GM19239 (cell line): ENCODE measurements at places on chromosomes 2 and 18.

DNA sequence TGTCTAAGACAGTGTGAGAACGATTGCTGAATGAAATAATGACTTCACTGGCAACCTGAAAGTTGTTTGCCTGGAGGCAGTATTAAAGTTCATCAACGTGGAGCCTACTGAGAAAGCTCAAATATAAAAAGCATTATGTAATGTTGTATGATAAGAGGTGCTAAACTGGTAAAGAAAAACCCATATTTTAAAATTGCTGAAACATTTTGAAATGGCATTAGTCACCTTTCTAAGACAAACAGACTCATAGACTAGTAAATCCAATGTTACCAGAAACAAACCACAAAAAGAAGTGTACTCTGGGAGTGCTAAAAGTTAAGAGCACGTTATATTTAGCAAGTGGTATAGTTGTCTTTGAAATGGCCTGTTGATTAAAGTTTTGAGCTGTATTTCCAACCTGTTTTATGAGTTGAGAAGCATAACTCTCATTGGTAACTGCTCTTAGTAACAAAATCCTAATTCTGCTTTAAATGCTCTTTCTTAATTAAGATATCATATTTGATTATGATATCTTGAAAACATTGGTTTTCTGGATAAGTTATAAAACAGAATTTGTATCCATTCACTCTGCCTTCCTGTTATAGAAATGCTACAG, 62.7 kb downstream of the CYP1B1 start:
- DNase-seq, result no peak

DNA sequence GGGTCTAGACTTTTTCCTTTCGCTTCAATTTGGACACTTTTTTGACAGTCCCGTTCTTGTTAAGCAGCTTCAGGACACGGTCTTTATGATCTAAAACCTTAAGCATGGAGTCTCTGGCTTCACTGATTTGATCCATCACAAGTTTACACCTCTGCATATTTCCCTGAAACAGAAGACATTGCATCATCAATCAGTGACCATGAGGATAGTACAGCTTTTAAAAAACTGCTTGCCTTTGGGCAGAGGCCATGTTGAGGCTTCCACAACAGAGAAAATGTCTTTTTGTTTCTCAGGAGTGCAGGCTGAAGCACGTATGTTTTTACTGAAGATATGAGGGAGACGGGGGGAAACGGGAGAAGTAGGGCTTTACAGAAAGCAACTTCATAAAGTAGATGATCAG, 56.2 kb upstream of the AMMECR1L start:
- DNase-seq, result no peak

DNA sequence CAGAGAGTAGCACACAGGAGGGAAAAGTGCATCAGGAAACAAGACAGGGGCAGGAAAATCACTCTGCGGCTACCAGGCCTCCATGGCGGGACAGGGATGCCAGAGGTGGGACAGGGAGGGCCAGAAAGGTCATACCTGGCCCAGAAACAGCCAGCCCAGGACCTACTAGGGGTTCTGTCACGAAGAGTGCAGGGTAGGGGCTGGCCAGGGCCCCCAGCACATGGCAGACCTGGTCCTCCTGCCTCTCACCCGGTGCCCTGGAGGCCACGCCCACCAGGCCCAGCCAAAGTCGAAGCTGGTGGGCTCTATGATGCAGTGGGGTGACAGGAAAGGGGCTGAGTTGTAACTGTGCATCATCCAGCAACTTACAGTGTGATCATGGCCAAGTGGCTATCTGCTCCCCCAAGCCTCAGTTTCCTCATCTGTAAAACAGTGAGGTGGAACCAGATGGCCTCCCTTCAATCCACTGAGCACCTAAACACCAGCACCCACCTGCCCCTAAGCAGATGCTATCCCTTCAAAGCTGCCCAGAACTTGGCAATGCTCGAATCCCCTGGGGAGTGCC, 10.6 kb downstream of the CYP26B1 start:
- DNase-seq, result no peak

DNA sequence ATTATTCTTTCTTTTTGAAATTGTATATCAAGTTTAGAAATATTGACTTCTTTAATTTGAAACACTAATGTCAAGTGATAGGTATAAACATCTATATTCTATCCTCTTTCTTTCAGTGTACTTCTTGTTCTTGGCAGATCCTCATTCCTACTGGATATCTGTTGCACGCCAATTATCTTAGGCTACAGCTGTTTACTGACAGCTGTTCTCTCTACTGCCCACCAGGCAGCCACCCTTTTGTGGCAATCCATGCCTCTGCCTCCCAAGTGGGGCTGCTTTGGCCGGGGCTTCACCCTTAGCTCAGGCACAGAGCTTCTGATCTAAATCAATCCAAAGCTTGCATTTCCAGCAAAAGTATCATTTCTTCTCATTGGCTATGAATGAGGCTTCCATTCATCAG, 50.6 kb upstream of the ITSN2 start:
- no peak for DNase-seq

DNA sequence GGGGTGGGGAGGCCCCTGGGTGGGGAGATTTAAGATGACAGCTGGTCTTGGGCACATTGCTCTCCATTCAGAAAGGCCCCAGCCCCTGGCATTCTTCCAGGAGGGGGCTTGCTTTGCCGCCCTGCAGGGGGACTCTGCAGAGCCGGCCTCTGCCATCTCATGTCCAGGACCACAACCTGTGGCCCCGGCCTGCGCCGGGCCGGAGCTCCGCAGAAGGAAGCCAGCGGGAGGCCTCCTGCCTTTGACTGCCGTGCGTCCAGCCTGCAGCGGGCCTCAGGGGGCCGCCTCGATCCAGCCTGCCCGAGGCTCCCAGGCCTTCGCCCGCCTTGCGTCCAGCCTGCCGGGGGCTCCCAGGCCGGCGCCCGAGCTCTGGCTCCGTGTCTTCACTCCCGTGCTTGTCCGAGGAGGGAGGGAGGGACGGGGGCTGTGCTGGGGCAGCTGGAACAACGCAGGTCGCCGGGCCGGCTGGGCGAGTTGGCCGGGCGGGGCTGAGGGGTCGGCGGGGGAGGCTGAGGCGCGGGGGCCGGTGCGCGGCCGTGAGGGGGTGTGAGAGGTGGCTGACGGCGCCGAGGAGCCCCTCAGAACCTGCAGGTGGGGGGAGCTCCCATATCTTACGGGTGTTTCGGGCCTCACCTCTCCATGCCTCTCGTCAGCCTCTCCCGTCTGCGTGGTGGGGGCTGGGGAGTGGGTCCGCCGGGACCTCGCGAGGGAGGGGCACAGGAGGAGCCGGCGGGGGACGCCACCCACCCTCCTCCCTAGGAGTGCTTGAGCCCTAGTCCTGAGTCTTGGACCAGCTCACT, 20.4 kb downstream of the GPC1 start:
- DNase-seq, result no peak

DNA sequence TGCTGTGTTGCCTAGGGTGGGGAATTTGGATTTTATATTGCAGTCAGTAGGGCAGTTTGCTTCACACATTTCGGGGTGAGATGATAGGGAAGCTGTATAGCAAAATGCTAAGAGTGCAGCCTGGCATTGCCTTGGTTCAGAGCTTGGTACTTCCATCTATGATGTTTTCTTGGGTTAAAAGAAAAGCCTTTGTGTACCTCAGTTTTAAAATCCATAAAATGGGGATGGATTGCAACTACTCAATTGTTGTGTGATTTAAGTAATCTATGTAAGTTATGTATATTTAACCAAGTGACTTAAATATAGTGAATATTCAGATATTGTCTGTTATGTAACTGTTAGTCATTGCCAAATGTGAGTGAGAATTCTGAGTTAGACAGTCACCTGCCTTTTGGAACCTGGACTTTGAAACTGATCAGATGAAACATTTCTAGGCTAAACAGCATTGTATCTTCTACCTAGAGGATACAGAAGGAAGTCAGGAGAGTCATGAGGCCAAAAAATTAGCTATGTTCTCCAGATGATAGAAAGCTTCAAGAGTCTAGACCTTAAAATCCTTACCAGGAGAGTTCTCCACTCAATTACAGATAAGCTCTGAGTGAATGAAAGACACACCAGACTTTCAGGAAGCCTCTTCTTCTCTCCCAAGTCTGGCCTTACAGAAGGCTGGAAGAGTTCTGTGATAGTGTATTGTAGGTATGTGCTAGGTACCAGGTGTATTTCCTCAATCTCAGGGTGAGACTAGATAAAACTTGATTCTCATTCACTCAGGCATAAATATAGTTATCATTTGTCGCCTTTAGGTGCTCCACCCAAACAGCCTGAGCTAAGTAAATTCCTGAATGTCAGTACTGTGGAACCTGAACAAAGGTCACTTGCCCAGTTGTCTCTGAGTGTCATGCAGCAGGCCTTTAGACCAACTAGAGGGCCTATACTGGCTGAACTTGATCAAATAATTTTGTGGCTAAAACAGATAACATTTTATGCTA, 7.5 kb downstream of the RIOK3 start:
- no peak for DNase-seq

- DNase-seq, result no peak
Observed at GRCh38 chr2:8101614-8102277, 580.1 kb upstream of the ID2 start.

- no peak for DNase-seq
Observed at GRCh38 chr2:124649001-124649400, 623.9 kb downstream of the CNTNAP5 start.

GRCh38 chr2:189613077-189613636, 32.6 kb upstream of the SLC40A1 start:
- no peak for DNase-seq

DNA sequence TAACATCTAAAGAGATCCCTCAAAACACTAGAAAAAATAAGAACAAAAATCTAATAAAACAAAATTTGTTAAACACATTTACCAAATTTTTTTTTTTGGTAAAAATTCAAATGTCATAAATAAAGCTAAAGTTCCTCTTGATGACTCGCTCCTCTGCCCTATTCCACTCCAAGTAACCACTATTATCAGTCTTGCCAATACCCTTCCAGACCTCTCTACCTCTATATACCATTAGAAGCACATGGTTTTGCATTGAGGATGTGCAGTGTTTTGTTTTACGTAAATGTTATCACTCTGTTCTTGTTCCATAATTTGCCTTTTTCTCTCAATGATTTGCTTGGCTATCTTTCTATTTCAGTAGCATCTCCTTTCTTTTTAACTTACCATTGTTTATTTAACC, 10.9 kb downstream of the IL1B start:
- DNase-seq, result no peak

- no peak for DNase-seq
Observed at GRCh38 chr2:42342061-42342794, 18.8 kb downstream of the COX7A2L start.

DNA sequence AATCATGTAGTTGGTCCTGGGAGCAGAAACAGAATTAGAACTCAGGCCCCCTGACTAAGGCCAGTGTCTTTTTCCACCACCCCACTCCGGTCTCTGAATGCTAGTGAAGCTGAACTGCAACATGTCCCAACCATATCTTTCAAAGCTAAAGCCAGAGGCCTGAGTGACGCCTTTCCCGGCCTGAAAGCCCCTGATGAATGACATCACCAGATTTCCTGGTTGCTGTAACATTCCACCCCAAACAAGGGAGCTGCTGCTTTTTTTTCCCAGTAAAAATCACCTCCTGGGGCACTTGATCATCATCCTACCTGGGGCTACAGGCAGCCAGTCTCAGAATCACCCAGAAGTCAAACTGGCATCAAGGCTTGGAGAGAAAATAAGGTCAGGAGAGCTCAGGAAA, 162.7 kb downstream of the ARL4C start:
- no peak for DNase-seq

DNA sequence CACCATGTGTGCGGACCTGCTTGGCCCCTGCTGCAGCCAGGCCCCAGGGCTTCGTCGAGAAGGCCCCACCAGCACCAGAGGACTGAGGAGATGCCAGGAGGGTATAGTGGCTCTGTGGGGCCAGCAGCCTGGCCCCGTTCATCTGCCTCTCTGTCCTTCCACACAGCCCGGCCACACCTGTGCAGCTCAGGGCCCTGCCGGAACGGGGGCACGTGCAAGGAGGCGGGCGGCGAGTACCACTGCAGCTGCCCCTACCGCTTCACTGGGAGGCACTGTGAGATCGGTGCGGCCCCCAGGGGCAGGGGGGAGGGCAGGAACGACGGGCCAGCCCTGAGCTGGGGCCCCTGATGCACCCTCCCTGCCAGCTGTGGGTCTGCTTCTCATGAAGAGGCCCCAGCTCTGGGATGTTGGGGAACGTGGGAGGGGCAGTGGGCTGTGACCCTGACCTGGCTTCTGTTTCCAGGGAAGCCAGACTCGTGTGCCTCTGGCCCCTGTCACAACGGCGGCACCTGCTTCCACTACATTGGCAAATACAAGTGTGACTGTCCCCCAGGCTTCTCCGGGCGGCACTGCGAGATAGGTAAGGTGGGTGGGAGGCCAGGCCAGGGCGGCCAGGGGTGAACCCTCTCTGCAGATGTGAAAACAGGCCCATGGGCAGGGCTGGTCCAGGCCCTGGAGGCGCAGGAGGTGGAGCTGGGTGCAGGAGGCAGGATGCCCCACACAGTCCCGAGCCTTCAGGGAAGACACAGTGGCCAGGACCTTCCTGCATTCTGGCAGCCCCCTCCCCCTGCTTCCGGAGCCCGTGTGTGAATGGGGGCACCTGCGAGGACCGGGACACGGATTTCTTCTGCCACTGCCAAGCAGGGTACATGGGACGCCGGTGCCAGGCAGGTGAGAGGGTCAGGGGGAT, 50.3 kb downstream of the MTERF4 start:
- no peak for DNase-seq

GRCh38 chr2:68388358-68388757, 23.3 kb downstream of the PLEK start:
- no peak for DNase-seq

DNA sequence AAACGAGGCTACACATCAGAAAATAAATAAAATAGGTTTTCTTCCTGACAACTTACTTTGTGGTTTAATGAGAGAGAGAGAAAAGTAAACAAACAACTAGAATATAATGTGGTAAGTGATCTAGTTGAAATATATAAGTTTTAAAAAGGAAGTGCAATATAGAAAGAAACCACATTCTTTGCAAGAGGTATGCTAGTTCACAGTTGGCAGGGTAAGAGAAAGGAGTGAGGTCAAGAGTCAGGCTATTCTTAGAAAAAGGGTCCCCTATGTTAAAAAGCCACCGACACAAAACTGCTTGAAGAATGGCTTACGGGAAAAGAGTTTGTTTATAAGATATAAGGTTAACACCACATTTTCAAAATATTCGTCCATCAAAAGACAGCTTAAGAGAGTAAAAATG, 462.1 kb downstream of the ERBB4 start:
- no peak for DNase-seq

DNA sequence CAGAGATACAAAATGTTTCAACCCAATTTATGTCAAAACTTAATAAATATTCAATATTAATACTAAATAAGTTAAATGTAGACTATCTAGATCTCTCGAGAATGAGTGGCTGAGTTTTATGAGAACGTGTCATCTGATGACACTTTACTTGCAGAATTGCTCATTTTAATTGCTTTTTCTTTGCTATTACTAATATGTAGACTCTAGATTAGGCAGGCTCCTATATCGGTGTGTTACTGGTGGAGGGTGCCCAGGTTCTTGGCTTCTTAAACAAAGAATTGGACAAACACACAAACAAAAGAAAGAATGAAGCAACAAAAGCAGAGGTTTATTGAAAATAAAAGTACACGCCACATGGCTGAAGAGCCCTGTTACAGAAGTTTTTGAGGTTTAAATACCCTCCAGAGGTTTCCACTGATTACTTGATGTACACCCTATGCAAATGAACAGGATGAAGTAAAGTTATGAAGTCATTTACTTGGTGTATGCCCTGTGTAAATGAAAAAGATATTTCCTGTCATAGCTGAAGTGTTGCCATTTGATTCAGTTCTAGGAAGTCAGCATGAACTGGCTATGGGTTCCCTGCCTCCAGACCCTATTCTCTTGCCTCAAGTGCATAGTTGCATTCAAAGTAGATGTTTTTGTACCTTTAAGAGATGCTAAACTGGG, 122.9 kb upstream of the ITGA4 start:
- no peak for DNase-seq

- DNase-seq, result no peak
Observed at GRCh38 chr2:60745761-60746160, 10.3 kb upstream of the PAPOLG start.

GRCh38 chr2:107932979-107933378, 53.3 kb upstream of the SLC5A7 start:
- DNase-seq, result no peak
